ENCODE measurements at places on chromosomes 6 and 20.

- DNase-seq = peak; percentile 52
These were observed 98.4 kb downstream of the SYCP2 start for GRCh38 chr20:59835057-59835447.

- DNase-seq = no peak
These were observed 99.7 kb upstream of the ZNF217 start for GRCh38 chr20:53693262-53693871.

DNA sequence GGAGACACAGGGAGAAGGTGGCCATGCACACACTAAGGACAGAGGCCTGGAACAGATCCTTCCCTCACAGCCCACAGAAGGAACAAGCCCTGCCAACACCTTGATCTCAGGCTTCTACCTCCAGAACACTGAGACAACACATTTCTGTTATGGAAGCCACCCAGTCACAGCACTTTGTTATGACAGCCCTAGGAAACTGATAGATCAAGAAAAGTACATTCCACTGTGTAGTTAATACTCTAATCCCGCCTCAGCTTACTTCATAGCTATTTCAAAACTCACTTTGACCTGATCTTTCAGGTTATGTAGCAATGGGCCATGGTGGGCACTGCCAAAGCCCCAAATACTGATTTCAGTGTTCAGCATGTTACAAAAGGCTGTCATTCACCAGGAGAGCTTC lies 66.8 kb downstream of the CD24 start:
- no peak for DNase-seq

DNA sequence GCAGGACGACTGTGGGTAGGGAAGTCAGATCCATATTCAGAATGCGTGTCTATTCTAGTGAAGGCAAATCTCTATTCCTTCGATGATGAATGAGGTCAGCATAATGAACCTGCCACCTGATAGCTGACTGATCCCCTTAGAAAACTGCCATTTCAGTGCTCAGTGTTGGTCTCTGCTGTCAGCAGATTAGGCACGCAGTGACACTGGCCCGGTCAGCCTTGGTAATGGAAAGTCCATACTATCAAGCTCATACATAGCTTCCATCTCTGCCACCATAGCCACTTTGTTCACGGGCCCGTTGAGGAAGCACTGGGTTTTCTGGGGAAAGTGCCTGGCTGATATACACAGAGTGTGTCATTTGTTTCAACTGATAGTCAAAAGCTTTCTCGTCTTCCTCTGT lies 54.0 kb downstream of the C6orf52 start:
- DNase-seq = no peak

GRCh38 chr6:100335991-100336390 lies 128.7 kb downstream of the SIM1 start:
- no peak for DNase-seq

DNA sequence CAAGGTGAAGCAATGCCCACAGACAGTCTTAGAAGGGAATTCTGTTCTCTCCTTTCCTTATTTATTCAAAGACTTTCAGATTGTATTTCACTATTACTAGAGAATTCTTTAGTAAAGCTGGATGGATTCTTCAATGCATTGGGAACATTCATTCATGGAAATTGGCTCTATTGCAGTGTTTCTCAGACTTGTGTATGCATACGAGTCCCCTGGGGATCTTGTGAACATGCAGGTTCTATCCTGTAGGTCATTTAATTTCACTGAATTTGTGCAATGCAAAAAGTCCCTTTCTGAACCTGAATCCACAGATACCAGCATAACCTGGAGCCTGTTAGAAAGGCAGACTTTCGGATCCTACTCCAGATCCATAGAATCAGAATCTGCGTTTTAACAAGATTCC lies 160.9 kb upstream of the AHI1 start:
- DNase-seq = no peak

DNA sequence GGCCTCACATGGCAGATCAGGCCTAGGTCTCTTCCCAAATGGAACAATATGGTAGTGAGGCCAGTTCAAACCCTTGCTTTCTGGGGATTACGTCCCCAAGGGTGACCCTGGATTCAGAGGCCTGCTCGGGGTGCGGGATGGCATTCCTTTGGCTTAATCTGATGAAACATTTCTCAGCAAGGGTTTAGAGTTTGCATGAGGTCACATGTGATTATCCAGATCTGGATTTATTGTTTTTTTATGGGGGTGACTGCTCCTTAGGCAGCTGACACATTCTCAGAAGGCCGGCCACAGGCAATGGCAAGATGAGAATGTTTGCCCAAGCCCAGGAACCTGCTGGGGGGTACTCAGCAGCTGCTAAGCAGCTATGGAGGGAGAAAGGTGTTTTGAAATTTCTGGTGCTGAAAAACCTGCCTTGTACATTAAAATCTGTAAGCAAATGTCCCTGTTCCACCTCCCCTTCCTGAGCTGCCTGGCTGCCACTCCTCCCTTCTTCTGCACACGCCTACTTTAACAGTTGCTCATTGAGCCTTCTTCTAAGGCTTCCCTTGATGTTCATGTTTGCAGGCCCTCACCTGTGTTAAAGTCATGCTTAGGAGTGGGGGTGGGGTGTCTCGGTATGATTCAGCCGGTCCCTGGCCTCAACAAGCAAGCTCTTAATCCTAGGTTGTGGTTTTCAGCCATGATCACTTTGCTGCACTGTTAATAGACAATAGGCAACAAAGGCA lies 37.9 kb upstream of the FUCA2 start:
- peak; percentile 47 for DNase-seq

DNA sequence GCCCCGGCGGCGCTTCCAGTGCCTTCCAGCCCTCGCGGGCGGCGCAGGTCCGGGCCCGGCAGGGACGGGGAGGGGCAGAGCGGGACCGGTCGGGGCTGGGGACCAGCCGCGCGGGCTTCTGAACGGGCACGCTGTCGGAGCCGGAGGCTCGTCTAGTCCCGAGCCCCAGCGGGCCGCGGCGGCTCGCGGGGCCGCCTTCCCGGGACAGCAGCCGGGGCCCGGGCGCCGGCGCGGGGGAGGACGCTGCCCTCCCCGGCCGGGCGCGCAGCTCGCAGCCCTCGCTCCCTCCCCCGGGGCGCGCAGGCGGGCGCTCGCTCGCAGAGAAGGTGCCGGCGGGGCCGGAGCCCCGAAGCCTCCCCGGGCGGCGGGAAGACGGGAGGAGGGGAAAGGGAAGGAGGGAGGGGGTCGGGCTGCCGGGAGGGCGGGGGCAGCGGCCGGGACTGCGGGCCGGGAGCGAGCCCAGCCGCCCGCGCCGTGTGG lies 696 bp upstream of the SIRPA start:
- DNase-seq = peak; percentile 97

GRCh38 chr6:41963371-41963770 lies 21.8 kb upstream of the CCND3 start:
- no peak for DNase-seq

- peak; percentile 83 for DNase-seq
These were observed 9.7 kb upstream of the ZSCAN9 start for GRCh38 chr6:28215425-28215824.
